ENCODE measurements at places on chromosomes 2 and 18.

- DNase-seq = no peak
Observed at GRCh38 chr18:23498117-23498516, 5.2 kb upstream of the RMC1 start.

DNA sequence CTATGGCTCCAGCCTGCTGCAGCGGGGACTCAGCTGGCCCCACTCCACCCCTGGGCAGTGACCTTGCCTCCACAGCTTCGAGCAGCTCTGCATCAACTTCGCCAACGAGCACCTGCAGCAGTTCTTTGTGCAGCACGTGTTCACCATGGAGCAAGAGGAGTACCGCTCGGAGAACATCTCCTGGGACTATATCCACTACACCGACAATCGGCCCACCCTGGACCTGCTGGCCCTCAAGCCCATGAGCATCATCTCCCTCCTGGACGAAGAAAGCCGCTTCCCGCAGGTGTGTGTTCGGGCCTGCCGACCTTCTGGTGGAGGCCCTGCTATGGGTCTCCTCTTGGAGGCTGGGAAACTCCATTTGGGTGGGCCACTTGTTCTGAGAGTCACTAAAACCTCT, 48.6 kb downstream of the MYO7B start:
- no peak for DNase-seq

GRCh38 chr2:74735009-74735408, 81.0 kb downstream of the SEMA4F start:
- DNase-seq = no peak

DNA sequence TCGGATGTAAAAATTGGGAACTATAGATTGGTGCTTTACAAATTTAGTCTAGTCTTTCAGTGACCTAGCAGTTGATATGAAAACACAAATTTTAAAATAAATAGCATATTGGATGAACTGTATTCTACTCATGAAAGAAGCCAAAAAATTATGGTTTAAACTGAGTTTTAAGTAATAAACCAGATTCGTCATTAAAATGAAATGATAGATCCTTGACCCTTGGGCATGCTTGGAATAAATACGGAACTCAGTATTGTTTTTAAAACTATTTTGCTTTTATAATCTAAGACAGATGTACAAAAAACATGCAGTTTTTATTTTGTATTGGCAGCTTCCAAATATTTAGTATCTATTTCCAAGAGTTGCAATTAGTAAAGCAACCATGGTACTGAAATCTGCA, 34.6 kb upstream of the TBR1 start:
- no peak for DNase-seq
